ENCODE measurements at places on chromosomes 2 and 18.

- DNase-seq, result no peak
Observed at GRCh38 chr18:22285361-22286140, 116.2 kb downstream of the GATA6 start.

GRCh38 chr2:32666704-32667103 lies 38.9 kb downstream of the TTC27 start:
- DNase-seq, result no peak

GRCh38 chr2:118091631-118092030 lies 3.4 kb downstream of the INSIG2 start:
- no peak for DNase-seq

DNA sequence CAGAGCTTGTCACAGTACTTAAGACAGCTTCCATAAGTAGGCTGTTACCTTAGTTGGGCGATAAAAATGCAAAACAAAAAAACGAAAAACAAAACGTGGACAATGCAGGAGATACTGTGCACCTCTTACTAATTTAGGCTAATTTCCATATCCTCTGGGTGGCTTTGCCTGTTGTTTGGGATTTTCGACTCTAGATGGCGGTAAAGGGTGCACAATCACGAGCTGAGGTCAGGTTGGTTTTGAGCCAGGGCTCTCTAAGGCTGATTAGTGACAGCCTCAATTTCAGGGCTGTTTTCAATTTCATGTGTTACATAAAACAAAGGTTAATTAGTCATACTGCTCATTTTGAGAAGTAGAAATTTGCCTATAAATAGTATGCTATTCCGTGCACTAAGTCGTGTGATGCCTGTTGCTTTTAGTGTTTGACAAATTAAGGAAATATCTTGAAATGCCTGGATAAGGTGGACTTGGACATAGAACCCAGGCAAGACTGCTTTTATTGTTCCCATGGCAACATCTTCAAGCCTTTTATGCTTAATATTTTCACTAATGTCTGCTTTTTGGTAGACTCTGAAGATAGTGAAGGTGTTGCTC lies 493.1 kb downstream of the SOCS6 start:
- DNase-seq, result peak; percentile 82

DNA sequence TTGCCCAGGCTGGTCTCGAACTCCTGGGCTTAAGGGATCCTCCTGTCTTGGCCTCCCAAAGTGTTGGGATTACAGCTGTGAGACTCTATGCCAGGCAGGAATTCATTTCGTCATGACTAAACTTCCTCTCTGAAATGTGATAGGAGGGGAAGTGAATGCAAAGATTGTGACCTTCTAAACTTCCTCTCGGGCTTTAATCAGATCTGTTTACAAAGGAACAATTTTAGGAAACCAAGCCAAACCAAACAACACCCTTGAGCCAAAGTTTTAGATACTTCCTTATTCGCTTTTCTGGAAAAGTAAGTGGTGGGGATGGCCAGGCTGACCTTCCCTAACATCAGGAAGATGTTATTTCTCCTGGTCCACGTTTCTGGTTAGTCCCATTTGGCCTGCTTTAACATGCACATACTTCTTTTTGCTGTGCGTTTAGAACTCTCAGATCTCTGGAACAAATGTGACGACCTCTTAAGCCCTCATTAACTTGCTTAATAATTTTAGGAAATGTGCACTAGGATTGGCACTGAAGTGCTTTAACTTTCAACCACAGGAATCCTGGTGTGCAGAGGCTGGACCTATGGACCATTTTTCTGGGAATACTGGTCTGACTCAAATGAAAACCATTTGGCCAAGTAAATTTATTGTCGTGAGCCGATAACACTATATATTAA lies 33.2 kb upstream of the YES1 start:
- no peak for DNase-seq

GRCh38 chr2:191012845-191013681 lies 908 bp downstream of the STAT1 start:
- no peak for DNase-seq

- no peak for DNase-seq
Observed at GRCh38 chr18:79211844-79212243, 142.7 kb downstream of the ATP9B start.

GRCh38 chr2:98634406-98635092 lies 26.2 kb downstream of the UNC50 start:
- DNase-seq, result no peak

DNA sequence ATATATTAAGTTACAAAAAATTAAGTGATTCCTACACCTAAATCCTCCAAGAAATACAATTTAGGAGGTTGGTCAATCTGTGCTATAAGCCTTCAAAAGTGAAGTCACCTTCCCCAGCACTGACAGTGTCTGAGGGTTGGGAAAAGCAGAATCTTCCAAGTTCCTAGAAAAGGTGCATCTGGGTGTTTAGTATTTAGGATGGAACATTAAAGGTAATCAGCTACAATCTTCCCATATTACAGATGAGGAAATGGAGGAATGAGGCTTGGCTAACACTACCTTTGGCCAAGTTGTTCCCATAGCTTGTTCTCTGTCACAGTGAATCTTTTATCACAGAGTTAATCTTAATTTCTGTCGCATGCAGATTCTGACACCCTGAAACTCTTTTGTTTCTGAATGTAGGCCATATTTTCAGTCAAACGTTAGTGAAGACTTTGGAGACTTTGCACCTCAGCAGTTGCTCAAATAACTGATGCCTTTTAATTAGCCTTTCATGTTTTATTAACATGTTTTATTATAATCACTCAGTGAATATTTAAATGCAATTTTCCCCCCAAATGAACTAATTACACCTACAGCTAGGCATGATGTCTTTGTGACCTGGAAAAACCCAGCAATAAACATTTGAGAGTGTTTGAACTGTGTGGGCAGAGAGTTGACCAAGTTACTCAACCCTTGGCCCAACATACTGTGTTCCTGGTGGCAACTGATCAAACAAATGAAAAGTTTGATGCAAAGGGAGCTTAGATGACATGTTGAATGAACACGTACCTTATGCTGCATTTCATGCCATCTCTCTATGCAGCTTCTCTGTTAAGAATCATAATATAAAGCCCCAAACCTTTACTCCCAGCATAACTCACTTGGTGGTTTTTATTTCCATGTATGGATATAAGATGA lies 17.6 kb downstream of the FN1 start:
- DNase-seq, result no peak

DNA sequence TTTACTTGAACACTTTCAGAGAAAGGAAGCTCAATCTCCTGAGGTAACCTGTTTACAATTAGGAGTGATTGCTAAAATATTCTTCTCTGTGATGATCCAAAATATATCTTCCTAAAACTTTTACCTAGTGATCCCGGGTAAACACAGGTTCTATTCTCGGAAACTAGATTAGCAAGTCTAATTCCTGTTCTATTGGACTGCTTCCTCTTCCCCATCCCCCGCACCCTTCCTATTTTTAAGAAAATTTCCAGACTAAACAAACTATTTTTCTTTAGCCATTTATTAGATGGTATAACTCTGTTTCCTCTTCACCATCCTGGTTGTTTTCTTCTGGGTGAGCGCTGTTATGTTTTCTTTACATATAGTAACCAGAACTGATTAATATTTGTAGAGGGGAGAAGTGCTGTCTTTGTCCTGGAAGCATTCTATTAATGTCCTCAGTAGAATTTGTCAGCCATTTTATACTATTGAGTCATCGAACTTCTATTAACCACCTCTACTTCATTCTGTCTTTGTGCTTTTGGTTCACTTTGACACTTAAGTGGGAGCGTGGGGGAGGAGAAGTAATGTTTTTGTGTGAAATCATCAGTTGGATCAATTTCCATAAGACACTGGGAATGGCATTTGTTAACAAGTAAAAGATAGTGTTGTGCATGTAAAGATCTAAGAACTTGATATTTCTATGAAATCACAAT lies 31.8 kb downstream of the CREB1 start:
- no peak for DNase-seq

DNA sequence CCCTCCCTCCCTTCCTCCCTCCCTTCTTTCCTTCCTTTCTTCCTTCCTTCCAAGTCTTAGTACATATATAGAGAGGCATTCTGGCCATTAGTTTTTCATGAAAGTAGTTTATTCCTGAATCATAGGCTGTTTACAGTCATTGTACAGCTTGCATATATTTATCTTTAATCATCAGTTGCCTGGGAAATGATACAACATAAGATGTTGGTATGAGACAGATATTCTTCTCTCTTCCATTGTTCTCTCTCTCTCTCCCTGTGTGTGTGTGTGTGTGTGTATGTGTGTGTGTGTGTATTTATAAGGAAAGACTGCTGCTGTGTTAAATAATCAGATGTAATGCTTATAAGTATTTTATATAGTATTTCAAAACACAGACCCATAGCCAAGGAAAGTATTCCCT lies 289.8 kb upstream of the UBE2E3 start:
- no peak for DNase-seq

DNA sequence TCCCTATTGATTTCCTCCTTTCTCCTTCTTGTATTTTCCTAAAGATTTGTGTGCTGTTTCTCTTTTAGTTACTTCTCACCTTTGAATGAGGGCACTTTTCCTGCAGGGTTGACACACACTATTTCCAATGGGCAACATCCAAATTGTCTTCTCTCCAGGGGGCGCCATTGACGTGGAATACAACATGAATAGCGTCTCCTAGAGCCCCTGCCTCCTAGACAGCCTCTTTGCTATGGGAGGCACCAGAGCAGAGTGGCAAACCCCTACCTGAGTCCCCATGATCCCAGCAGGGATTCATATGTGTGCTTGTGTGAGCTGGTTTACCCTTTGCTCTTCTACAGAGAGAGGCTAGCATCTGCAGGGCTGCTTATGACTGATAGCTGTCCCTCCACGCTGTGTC lies 61.3 kb upstream of the ITSN2 start:
- peak; percentile 69 for DNase-seq

DNA sequence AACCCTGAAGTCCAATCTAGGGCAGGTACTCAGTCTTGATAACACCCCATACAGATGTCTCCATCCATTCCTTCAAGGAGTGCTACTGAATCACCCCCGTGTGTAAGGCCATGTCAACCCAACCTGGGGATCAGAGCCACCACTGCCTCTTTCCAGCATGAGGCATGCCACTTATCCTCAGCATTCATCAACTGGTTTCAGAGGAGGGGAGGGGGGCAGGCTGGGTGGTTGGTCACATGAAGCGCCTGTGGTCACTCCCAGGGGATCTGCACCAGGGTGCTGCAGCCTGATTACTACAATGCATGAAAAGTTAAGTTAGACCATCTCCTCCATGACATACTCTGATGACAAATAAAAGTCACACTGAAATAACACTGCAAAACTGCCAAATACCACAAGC lies 65.0 kb downstream of the UXS1 start:
- no peak for DNase-seq

DNA sequence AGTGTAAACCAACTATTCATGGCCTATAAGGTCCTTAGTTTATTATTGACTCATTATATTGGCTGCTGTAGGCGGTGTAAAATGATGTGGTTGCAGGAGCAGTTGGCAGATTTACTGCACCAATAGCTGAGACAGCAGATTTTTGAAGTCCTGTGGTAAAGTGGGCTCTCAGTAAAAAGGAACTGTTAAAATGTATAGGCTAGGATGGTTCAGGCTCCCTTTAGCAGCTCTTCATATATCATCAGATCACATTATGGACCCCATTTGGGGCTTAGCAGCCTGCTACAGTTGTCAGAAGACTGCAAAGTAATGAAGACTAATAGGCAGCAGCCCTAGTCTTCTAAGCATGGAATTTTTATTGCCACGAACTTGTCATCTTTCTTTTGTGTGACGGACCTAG lies 27.8 kb downstream of the MTX2 start:
- DNase-seq, result no peak

GRCh38 chr2:65045651-65046050 lies 10.6 kb upstream of the CEP68 start:
- no peak for DNase-seq

DNA sequence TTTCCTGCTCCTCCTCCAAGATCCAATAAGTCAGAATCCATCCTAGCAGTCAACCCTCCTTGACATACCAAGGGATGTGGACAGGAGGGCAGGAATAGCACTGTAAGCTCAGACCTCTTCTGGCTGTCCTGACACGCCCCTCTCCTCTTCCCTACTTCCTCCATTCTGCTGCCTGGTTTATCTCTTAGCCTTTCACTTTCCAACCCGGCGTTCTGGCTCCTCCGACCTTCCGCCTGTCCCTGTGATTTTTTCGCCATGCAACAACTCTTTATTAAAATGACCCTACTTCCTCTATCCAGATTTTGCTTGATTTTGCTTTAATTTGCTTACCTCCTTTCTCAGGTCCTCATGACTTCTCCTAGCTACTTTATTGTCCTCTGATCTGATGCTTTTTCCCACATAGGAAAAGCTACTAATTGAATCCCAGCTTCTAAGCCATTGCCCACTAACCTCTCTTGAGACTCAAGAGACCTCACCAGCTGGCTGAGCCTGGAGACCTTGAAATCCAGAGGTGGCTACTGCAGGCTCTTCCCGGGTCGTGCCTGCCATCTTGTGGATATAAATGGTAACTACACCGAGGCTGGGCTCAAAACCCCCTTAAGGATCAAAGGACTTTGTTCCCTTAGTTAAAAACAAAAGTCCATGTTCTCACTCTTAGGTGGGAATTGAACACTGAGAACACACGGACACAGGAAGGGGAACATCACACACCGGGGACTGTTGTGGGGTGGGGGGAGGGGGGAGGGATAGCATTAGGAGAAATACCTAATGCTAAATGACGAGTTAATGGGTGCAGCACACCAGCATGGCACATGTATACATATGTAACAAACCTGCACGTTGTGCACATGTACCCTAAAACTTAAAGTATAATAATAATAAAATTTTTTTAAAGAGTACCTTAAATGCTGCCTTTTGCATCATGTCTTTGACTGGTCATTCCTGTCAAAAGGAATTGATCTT lies 139.4 kb downstream of the AKAIN1 start:
- peak; percentile 75 for DNase-seq

DNA sequence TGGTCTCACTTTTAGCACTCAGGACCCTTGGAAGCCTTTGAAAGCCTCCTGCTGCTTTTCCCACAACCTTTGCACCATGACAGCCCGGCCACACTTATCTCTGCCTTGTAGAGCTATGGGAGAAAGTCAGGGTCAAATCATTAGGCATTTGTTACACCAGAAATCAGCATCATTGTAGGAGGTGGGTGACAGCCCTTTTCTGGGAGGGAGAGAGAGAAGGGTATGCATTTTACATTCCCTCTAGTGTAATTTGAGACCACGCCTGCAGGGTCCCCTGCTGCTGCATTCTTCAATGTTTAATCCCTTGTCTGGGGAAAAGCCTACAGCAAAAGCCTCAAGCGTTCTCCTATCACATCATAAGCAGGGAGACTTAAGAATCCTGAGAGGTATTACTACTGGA lies 766.8 kb upstream of the FAM98A start:
- no peak for DNase-seq

DNA sequence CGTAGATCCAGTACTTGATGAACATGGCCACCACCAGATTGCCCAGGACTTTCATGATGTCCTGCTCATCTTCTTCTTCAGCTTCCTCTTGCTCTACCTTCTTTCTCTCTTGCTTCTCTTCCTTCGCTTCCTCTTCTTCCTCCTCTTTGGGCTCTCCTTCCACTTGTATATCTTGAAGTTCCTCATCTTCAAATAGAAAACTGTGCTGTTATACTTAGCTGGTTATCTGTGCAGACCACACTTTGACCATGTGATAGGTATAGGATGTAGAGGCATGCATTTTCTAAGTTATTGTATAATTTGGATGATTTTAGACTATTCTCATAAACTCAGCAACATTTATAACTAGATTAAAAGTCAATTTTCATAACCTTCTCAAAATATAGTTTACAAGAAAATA lies 263.4 kb downstream of the NAPG start:
- DNase-seq, result no peak
